Activated naive CD8-positive, alpha-beta T cell treated with anti-CD3 and anti-CD28 coated beads, Interleukin-2, amount 50 U/mL, for 16 hours (primary cell): ENCODE measurements at places on chromosomes 7 and 10.

DNA sequence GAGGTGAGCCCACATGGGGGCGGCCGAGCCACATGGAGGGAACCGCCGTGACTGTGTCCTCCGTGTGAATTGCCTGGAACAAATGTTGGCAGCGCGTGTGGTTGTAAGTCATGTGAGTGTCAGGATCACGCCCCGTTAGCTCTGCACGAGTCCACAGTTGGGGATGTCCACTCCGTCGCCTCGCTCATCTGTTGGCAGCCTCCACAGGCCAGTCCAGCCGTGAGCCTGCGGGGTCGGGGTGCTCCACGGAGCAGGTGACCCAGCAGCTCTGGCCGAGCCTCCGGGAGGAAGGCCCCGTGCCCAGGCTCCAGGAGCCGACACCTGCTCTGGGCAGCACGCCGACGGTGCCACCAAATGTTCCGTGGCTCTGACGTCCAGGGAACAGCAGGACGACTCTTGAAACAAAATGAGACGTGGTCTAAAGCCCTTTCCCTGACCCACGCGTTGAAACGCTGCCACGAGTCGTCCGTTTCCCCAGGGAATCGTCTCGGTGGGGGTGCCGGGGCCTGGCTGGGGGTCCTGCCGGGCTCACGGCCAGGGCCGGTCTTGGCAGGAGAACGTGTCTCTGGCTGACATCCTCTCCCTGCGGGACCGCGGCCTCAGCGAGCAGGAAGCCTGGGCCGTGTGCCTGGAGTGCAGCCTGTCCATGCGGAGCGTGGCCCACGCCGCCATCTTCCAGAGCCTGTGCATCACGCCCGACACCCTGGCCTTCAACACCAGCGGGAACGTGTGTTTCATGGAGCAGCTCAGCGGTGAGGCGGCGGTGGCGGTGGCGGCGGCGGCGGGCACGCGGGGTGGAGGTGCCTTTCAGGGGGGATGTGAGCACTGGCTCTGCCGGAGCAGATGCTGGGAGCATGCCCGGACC lies 7.0 kb downstream of the KNDC1 start:
- DNase-seq, result no peak

- no peak for DNase-seq
Measured at GRCh38 chr7:81657551-81657950, 112.3 kb downstream of the HGF start.

GRCh38 chr10:63210611-63211196 lies 77.6 kb downstream of the NRBF2 start:
- no peak for DNase-seq

DNA sequence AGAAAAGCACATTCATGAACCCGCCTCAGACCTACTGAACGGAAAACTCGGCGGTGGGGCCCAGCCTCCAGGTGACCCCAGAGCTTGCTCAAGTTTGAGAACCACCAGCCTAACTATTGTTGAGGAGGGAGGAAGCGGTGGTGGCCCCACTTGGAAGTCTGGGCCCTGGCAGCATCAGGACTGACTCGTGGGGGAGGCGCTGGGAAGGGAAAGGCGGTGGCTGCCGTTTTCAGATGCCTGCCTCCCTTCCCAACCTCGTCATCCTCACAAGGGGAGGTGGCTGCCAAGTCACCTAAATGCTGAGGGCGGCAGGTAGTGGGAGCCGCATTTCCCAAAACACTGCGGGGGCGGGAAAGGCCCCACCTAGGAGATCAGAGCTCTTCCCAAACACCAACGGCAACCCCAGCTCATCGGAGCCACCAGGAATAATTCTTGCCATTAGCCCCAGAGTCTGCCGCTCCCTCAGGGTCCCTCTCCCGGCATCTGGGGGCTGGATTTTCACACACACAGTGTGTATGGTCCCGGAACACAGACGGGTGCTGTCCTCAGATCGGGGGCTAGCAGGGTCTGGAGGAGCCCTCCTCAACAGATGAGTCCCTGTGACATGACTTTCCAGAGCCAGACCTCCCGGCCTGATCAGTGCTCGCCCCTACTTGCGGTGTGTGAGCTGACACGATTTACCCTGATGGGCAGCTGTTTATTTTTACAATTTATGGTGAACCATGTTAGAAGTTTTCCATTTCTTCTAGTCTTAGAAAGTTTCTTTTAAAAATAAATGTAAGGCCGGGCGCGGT lies 31.3 kb downstream of the PRKAG2 start:
- no peak for DNase-seq

DNA sequence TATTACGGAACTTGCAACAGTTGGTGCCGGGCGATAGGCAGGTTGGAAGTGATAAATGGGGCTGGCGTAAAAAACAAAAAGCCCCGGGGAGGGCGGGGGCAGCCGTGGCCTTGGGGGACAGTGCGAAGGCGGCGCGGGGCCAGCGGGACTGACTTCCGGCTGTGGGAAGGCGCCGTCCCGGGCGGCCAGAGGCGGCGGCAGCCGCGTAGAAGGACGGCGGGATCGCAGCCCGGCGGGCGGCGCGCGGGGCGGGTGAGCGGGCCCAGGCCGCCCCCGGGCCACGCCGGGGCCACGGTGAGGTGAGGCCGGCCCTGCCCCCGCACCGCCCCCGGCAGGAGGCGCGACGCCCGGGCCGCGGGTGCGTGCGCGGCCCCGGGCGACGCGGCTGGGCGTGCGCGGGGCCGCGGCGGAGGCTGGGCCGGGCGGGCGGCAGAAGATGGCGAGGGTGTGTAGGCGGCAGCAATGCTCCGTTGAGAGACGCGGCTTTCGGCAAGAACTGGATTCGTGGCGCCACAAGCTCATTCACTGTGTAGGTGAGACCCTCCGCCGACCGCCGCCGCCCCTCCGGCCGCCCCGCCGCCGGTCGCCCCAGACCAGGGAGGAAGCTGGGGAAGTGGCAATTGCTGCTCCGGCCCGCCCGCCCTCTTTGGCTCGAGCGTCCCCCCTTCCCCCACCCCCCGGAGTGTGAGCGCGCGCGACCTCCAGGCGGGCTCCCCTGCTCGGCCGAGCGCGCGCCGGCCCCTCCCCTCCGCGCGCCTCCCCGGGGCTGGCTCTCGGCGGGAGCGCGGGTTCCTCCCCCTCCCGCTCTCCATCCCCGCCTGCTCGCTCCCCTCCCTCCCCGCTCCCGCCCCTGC lies at the start of gene LCOR:
LCOR (plus strand) TSS at position 432 of the 854 bp plus-strand sequence. CDS start 116,760 bp downstream, outside the sequence.
- peak; percentile 60 for DNase-seq
